ENCODE measurements at places on chromosomes 5 and 9.

DNA sequence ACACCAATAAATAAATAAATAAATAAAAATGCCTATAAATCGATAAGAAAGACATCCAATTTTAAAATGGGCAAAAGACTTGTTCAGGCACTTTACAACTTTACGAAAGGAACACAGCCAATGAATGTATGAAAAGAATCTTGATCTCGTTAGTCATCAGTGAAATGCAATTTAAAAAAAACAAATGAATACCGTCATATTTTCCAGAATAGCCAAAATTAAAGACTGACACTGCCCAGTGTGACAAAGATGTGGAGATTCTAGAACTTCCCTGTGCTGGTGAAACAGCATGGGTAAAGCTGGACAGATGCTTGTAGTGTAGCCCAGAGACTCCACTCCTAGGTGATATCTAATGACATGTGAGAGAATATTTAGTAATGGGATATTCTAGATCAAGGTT, 127.1 kb downstream of the GOLPH3 start:
- DNase-seq = no peak

DNA sequence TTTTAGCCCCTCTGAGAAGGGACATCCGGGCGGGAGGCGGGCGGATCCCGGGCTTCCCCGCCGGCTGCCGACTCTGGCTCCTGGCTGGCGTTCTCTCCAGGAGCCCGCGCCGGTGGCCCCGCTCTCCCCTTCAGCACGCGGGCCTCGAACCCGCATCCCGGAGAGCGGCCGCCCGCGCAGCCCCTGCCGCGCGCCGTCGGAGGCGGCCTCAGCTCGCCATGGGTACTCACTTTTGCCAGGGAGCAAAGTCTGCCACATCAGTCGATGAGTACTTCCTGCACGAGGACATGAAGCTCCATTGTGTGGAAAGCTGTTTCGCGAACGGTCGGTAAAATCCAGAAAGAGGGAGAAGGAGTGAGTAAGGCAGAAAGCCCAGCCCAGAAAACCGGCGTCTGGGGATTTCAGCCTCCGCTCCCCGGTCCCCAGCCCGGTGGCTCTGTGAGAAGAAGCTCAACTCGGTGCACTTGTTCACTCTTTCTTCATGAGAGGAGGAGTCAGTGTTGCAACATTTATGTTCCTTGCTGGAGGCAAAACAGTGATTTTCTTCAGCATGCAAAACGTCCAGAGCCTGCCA, at the start of gene PRLR:
Gene PRLR (minus strand): TSS at position 450 of the 574 bp plus-strand sequence. CDS start 140,867 bp downstream, outside the sequence.
- no peak for DNase-seq

DNA sequence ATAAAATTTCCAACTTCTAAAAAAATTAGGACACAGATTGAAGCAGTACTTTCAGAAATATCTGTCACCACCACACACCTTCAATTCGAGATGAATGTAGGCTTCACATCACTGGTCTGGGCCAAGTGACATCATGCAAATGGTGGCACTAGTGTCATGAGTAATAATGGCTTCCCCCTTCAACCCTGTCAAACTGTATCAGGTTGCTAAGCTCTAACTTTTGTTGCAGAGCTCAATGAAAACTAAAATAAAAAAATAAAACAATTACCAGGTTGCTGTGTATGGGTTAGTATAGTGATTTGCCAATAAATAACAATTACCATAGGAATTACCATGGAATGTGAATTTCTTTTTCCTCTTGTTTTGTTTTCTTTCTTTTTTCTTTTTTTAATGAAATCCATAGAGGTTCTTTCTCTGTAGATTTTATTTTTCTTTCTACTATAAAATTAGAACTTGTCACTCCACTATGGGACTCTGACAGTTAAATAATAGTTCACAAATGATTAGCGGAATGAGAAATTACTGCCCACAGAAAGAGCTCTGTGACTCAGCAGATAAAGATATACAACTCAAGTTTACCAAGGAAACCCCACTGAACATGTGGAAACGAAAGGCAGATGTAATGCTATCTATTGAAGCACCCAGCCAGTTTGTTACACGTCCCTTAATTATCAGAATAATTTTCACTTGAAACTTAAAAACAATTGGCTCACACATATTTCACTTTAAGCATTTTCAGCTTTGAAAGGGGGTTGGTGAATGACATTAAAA, 783.8 kb upstream of the WWC1 start:
- no peak for DNase-seq

GRCh38 chr9:24698881-24699518, 153.3 kb upstream of the IZUMO3 start:
- DNase-seq = no peak

Data from NCI-H187 treated with DMSO at 0.1 percent for 48 hours (cell line).